ENCODE measurements at places on chromosomes 7 and 10.

DNA sequence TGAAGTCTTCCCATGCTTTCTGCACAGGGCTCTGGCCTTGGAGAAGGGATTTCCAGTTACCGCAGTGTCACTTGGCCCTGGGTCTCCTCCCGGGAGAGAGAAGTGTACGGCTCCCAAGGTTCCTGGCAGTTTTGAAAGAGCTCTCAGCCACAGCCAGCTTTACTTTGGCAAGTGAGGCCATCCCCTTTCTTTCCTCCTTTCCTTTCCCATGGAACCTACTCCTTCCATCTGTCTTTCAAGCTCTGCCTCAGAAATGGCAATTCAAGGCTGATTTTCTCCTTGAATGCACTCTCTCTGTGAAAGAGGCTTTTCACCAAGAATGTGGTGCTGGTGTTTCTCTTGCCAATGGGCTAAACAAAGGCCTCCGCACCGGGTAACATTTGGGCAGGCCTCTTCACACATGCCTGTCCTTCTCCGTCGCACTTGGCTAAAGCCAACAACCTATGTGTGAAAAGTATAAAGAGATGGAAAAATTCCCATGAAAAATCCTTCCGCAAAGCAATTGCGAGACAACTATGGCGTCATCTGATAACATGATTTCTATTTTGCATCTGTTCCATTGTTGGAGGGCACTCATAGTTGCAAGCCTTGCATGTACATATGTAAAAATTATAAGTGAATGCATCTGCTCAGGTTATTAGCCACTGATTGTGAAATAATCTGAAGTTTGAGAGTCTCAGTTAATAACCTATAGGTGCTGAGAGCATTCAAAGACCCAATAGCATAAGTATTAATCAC lies 125.4 kb downstream of the PFKFB3 start:
- DNase-seq: no peak

GRCh38 chr7:80720146-80720545 lies 81.7 kb downstream of the CD36 start:
- DNase-seq: no peak

DNA sequence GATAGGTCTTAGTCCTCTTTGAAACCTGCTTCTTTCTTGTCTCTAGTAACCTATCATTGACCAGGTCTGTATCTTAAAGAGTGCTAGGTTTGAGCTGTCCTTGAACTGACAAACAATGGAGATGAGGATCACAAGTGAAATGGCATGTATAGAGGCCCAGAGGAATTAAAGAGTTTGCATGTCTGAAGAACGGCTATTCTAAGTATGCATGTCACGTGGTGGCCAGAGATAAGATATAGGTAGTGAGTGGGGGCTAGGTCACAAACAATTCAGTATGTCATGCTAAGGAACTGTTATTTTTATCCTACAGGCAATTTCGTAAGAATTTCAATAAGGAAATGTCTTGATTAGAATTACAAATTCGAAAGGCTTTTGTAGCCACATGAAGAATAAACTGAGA lies 95.3 kb downstream of the SUGCT start:
- DNase-seq: no peak

DNA sequence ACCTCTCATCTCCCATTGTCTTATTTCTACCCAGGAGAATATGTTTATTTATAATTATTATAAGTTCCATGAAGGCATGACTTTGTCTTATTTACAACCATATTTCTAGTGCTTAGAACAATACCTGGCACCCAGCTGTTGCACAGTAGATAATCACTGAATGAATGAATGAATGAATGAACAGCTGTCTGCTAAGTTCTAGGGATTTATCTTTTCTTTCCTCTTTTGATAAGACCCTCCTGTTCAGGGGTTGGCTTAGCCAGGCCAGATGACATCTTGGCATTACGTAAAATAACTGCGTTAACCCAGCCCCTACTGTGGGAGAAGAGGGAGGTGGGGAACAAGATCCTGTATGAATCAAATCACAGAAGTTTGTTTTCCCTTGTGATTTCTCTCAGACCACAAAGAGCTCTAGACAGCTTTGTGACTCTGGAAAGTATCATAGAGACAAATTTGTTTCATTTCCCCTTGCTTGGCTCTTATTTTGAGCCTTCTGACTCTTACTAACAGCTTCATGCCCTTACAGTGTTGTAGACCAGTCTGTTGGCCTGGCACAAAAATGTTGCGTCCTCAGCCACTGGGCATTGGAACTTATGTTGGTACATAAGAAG lies 8.4 kb downstream of the ZNF862 start:
- DNase-seq: no peak

- DNase-seq: no peak
These were observed 1.2 kb downstream of the YWHAG start for GRCh38 chr7:76357475-76358010.
